ENCODE measurements at places on chromosomes 4 and X.
A peak's percentile ranks its signal among the peaks of the same experiment; 100 is the strongest.

DNA sequence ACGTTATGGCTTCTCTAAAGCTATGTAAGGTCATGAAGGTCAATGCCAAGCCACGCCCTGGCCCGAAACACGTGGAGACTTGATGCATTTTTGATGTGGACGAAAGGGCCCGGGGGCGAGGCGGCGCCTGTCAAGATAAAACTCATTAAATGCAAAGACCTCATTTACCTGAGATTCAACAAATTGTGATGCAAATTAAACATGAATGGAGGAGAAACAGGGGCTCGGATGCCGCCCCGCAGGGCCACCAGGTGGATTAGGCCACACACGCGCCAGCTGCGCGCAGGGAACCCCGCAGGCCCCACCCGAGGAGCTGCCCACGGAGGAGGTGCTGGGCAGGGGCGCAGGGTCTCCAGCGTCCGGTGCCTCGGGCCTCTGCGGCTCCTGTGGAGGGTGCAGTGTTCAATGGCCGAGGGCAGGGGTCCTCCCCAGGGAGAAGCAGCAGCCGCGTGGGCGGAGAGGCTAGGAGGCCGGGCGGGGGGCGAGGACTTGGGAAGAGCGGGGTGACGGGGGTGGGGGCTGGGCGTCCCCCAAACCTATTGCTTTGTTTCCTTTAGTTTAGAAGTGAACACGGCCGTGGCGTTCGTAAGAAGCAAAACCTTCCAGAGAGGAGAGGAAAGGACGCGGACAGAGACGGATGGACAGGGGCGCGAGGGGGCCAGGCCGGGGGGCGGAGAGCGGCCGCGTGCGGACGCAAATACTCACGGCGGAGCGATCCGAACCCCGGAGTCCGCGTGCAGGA, 40.4 kb downstream of the CPLX1 start:
- DNase-seq: no peak

DNA sequence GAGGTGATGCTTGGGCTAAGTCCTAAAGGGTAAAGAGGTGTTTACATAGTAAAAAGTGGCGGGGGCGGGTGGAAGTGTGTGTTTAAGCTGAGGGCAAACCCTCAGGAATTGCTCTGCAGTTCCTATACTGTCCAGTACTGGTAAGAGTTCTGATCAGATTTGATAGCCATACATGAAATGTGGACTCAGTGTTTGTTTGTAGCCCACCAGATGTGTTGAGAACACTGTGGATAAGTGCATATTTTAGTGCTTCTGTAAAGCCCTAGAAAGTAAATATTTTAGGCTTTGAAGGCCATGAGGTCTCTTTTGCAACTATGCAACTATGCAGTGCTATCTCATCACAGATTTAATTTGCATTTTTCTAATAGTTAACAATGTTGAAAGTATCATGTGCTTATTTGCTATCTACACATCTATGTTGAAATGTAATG, 80.7 kb upstream of the EOLA2 start:
- no peak for DNase-seq

- DNase-seq: peak; percentile 26
These were observed 155.3 kb upstream of the TEX13A start for GRCh38 chrX:105375816-105376215.

DNA sequence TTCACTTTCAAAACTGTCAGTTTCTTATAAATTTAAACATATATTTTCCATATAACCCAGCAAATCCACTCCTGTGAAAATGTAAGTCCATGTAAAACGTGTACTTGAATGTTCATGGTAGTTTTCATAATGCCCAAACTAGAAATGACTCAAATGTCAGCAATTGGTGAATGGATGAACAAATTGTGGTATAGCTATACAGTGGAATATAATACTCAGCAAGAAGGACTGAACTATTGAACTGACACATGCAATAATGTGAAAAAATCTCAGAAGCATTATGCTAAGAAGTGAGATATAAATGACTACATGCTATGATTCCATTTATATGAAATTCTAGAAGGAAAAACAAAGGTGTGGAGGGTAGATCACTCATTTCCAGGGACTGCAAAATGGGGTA, 52.2 kb downstream of the USP53 start:
- no peak for DNase-seq

- DNase-seq: peak; percentile 62
These were observed 1.7 kb downstream of the NSD2 start for GRCh38 chr4:1872870-1873269.

GRCh38 chr4:44563496-44563895, 87.9 kb downstream of the YIPF7 start:
- DNase-seq: no peak

GRCh38 chrX:18351784-18352183, 2.7 kb downstream of the SCML2 start:
- no peak for DNase-seq

DNA sequence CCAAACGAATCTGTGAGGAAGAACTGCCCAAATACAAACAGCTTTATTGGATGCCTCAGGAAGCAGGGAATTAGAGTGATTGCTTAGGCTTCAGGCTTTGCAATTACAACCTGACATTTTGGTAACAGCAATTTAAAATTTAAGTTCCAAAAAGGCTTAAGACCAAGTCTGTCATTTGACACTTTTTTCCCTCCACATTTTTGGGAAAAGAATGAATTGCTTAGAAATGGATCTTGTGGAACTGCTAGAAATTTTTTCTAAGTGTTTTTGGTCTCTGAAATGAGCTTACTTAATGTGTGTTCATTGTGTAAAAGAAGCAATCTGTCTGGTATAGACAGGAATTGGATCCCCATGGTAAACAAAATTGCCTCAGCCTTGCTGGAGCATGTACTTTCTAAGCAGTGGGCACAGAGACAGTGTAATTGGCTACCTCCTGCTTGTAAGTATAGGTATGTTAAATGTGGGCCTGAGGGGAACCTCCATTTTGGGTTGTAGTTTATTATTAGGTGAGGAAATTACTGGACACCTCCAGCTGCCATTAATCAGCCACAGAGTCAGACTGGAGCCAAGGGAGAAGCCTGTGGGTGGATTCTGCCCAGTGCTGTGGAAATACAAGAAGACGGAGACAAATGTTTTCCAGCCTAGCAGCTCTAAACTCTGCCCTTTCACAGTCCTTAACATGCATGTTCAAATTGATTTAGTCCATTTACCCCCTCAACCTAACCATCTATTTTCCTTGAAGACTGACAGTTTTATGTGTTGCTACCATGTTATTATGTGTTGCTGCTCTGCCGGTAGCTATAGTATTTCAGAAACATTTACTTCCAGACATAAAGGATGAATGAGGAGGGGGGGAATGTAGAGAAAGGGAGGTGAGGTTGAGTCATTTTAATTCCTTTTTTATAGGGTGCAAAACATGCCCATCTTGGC, 473.0 kb downstream of the SPRY1 start:
- no peak for DNase-seq

GRCh38 chrX:144334577-144334976, 450.7 kb downstream of the UBE2NL start:
- DNase-seq: no peak

GRCh38 chr4:120691536-120691935, 231.0 kb downstream of the PRDM5 start:
- DNase-seq: no peak

GRCh38 chr4:183266371-183266770, 53.7 kb downstream of the CLDN22 start:
- no peak for DNase-seq

GRCh38 chr4:102493794-102494193, 7.4 kb upstream of the NFKB1 start:
- DNase-seq: no peak

GRCh38 chr4:137310593-137311490, 221.5 kb downstream of the PCDH18 start:
- peak; percentile 81 for DNase-seq

DNA sequence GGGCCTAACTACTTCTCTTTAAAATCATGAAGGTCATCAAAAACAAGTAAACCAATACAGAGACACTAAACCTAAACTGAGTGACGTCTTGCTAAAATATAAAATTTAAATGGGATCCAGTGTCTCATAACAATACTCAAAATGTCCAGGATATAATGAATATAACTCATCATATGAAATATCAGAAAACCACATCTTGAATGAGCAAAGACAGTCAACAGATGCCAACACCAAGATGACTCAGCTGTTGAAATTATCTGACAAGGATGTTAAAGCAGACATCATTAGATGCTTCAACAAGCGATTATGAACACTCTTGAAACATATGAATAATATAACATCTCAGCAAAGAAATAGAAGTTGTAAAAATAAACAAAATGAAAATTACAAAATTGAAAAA, 8.3 kb downstream of the NAP1L2 start:
- no peak for DNase-seq

DNA sequence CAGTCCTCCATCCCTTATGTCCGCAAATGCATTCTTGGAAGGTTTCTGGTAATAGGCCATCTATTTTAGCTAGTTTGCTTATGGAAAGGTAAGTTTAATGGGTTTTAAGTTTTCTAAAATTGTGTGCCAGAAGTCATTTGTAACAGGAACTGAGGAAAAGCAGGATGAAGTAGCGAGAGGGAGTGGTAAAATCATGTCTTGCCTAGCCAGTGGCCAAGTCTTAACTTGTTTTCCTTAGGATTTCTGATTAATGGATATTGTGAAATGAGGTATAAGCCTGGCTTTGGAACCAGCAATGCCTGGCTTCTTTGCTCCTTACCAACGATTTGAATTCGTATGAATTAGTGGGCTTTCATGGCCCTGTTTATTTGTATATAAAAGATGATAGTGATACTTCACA, 7.3 kb downstream of the SEC24B start:
- DNase-seq: peak; percentile 31

- DNase-seq: no peak
These were observed 16.5 kb downstream of the THAP6 start for GRCh38 chr4:75530556-75531322.

DNA sequence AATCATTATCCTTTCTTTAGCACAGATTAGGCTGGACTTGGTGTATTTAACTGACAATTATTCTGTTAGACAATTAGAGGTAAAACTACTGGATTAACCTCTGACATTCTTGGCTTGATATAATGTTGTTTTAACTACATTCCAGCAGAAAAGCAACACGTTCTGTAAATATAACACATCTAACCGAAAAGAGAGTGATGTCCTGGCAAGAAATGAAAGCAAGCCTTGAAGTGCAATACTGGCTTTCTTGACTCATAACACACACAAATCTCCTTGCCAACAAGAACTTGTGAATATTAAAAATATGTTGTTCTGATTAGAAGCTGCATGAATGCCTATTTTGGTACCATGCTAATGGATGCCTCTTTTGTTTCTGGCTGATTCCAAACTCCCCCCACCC, 76.4 kb downstream of the EFHC2 start:
- DNase-seq: no peak

Data from stromal cell of bone marrow (primary cell).